ENCODE measurements at places on chromosomes 5 and 9.

GRCh38 chr5:50808406-50808805, 142.0 kb downstream of the PARP8 start:
- no peak for DNase-seq

GRCh38 chr5:169876386-169876785, 103.9 kb downstream of the INSYN2B start:
- no peak for DNase-seq

DNA sequence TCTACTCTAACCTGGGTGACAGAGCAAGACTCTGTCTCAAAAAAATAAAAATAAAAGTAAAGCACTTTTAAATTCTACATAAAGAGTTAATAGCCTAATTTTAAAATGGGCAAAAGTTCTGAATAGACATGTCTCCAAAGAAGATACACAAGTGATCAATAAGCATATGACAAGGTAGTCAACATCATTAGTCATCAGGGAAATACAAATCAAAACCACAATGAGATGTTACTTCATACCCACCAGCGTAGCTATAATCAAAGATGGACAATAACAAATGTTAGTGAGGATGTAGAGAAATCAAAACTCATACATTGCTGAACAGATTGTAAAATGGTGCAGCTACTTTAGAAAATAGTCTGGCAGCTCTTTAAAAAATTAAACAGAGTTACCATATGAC, 64.1 kb downstream of the IQGAP2 start:
- no peak for DNase-seq

GRCh38 chr9:100084128-100084453, 14.7 kb downstream of the ERP44 start:
- DNase-seq = no peak

DNA sequence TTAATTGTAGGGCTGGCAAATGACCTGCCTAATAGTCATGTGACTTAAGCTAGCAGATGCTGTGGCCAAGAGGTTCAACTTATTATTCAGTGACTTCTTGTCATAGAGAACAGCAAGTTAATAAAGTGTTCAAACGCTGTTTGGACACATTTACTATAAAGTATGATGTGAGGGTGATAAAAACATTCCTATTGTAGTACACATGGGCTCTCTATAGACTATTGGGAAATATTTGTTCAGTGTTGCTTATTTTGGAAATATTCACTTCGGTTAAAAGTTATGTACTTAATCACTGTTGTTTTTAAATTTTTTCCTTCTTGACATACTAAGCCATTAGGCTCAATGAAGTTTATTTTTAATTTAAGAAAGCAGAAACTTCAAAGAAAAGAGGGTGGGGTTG, 345.0 kb downstream of the NNT start:
- no peak for DNase-seq

- no peak for DNase-seq
Observed at GRCh38 chr5:2201011-2201410, 318.3 kb upstream of the IRX4 start.

- no peak for DNase-seq
Observed at GRCh38 chr5:31992377-31992776, 181.7 kb downstream of the GOLPH3 start.

GRCh38 chr9:112360047-112360804, 19.7 kb upstream of the HSDL2 start:
- DNase-seq = no peak

DNA sequence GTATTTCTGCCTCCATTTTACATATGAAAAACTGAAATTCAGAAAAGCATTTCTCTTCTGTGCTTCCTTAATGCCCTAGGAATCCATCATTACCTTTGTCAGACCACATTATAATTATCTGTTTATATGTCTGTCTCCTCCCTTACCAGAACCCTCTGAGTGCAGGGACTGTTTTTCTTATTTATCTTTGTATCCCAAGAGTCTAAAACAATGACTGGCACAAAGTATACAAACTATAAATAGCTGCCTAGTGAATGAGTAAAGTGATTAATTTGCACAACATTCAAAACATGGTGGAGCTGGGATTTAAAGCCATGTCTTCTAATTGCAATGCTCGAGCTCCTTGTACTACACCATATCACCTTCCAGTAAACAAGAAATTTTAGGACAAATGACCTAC, 49.3 kb upstream of the HK3 start:
- peak; percentile 0 for DNase-seq

GRCh38 chr5:92207151-92207550, 824.0 kb upstream of the ARRDC3 start:
- no peak for DNase-seq

DNA sequence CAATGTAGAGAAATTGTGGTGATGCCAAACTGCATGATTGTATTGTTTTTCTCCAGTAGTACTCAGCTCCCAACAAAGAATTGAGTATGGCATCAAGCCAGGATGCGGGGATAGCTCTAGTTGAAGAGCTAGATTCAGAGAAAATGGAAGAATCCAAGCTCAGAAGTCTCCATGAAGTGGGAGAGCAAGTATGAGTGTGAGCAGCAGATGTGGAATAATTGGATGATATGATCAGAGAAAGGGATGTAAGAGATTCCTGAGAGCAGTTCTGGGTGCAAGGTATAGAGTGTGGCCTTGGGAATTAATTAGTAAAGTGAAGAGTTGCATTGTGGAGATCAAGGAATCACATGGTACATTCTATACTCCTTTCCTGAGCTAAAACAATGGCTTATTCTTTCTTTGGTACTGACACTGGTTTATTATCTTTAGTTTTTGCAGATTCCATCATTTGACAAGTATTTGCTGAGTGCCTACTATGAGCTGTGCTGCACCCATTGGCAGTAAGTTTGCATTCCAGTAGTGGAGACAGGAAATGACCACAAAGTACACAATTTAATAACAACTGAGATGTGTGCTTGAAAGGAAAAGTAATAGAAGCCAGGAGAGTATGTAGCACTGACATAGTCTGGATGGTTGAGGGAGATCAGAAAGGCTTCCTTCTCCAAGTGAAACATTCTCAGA, 177.1 kb downstream of the CPLANE1 start:
- peak; percentile 40 for DNase-seq

DNA sequence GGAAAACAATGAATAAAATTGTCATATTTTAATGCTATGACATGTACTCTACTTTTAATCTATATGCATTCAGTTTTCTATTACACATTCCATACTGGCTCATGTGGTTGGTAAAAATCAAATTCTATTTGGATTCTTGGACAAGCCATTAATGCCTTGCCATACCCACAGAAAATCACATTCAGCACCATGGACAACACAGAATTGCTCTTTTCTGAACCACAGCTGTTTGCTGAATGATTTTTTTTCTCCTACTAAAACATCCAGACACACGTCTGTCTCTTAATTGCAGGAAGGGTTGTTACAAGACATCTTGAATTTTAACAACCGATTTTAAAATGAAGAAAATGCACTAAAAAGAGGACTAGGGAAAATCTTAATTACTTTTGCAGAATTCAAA, 675.6 kb downstream of the BRINP1 start:
- no peak for DNase-seq

GRCh38 chr9:72958485-72959281, 5.8 kb upstream of the ALDH1A1 start:
- no peak for DNase-seq

DNA sequence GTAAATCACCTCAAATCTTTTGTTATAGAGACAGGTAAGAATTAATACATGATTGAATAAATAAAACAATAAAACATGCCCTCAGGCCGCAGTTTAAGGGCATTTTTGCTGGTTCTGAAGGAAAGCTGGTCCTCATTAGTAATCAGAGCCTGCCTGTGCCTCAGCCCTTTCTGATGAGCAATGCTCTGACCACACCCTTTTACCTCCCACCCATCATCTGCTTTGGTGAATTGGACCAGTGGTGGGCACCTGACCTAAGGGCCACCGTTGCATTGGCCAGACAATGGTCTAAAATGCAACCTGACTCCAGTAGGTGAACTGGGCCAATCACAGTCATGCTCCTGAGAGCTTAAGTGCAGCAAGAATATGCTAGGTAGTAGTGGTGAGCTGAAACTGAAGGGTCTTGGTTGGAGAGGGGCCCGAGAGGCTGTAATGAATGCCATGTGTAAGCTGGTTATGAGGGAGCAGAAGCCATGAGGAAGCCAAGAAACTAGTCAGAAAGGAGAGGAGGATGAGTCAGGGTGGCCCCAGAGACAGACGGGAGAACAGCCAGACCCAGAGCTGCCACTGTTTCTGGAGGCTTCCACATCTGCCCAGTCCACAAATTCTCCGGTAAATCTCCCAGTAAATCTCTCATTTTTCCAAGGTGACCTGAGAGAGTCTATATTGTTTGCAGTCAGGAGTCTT, 45.5 kb upstream of the ZSWIM6 start:
- DNase-seq = no peak

DNA sequence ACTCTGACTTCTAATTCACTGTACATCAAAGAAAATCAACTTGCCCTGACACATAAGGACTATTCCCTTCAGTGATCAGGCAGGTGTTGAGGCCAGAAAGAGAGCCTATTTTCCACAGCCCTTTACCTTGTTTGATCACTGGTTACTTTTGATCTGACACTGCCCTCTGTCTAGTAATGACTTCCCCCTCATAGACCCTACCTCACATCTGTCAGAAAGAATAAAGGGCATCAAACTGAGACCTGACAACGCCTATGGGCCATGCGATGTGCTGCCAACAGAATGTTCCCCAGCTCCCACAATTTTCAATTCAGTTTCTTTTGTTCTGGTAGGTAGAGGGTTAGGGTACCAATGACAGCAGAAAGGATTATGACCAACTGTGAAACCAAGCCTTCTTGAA, 47.7 kb downstream of the FBXL17 start:
- peak; percentile 15 for DNase-seq

GRCh38 chr5:113171520-113171919, 194.9 kb downstream of the DCP2 start:
- no peak for DNase-seq

GRCh38 chr9:114503009-114503408, 2.3 kb downstream of the WHRN start:
- DNase-seq = peak; percentile 46

DNA sequence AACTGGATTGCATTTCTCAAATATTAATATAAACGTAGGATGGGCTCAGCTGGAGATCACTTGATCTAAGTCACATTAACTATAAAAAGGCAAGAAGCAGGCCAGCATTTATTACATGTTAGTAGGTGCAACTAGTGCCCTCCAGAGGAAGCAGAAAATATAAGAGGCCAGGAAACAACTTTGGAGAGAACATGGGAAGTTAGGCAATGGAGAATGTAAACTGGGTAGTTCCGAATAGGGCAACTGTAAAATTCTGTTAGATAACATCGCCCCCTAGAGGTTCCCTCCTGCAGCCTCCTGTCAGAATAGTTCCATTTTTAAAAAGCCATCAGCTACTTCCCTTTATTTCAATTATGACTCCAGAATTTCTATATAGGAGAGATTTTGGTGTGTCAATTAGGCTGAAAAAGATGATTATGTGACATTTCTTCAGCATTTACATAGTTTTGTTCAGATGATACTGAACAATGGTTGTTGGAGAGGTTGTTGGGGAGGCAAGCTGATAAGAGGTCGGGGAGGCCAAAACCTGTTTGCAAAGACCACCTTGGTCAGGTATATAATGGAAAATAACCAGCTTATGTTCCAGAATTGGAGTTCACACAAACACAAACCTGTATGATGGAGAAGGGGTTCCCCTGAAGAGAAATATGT, 22.4 kb downstream of the CCL28 start:
- peak; percentile 91 for DNase-seq

DNA sequence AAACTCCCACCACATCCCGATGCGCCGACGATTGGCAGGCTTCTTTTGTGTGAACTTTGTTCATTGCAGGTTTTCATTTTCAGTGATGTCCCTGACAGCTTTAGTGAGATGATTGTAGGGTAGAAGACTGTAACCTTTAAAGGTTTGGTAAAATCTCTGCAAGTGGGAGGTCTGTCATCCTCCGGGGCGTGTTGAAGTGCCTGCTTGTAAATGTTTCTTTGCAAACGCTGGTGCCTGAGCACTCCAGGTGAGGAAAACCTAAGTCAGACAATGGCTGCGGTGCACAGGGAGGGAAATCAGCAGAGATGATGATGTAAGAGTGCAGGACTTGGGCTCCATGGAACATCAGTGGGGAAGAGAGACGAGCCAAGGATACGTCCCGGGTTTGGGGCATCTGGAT, 228.1 kb downstream of the DRD1 start:
- DNase-seq = no peak

- DNase-seq = no peak
Observed at GRCh38 chr9:14889451-14889850, 20.8 kb downstream of the FREM1 start.

DNA sequence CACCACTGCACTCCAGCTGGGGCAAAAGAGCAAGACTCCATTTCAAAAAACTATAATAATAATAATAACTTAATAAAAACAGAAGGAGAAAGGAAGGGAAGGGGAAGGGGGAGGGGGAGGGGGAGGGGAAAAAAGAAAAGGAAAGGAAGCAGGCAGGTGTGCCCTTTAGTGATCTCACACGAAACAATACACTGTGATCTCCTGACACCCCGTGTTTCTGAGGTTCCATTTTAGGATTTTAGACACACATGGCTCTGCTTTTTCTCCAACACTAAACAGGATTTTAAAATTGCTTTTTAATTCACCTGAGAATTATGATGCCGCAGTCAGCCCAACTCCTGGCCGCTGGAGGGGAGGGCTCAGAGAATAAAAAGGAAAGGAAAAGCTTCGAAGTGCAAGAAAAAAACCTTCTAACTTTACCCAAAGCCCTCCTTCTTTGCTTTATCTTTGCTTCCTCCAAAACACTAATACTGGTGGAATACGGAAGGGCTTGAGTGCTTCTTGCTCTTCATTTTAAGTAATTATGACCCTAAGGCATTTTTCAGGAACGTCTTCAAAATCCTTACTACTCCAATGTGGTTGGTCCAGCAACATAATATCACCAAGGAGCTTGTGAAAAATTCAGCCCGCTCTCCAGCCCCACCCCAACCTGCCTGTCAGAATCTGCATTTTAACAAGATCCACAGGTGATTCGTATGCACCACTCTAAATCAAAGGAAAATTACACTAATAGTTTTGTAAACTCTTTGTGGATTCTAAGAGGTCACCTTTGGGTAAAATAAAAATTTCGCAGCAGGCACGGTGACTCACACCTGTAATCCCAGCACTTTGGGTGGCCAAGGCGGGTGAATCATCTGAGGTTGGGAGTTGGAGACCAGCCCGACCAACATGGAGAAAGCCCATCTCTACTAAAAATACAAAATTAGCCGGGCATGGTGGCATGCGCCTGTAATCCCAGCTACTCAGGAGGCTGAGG, 66.0 kb downstream of the MYO10 start:
- DNase-seq = no peak

- DNase-seq = no peak
Observed at GRCh38 chr9:125484350-125485282, 222.4 kb downstream of the MAPKAP1 start.

All from NCI-H1105 treated with DMSO at 0.1 percent for 48 hours (cell line).